SHP77 (cell line): ENCODE measurements at places on chromosomes 7 and 10.

GRCh38 chr7:56078196-56078595 is 14.1 kb downstream of the SUMF2 start:
- DNase-seq = no peak

DNA sequence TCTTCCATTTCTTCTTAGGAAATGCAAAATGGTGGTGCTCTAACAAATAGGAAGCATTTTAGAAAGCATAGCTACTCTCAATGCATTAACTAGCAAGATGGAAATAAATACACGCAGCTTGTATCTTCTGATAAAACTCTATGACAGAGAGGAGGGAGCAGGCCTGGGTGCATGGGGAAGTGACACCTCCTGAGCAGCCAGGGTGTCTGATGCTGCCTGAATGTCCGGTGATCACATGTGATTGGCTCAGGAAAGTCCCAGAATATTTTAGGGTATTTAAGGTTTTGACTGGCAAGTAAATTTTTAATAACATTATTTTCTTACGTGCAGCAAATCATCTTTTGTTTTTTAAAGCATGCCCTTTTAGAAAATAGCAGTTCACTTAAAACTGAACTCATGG is 261.0 kb upstream of the KLF6 start:
- no peak for DNase-seq

- no peak for DNase-seq
These were observed 559.7 kb downstream of the TCERG1L start for GRCh38 chr10:130751851-130752250.

GRCh38 chr10:101014966-101015581 is 15.5 kb downstream of the LZTS2 start:
- DNase-seq = no peak

GRCh38 chr7:90587766-90588165 is 8.4 kb upstream of the CDK14 start:
- DNase-seq = no peak

- DNase-seq = no peak
These were observed 5.7 kb upstream of the FAM241B start for GRCh38 chr10:69624245-69624786.

DNA sequence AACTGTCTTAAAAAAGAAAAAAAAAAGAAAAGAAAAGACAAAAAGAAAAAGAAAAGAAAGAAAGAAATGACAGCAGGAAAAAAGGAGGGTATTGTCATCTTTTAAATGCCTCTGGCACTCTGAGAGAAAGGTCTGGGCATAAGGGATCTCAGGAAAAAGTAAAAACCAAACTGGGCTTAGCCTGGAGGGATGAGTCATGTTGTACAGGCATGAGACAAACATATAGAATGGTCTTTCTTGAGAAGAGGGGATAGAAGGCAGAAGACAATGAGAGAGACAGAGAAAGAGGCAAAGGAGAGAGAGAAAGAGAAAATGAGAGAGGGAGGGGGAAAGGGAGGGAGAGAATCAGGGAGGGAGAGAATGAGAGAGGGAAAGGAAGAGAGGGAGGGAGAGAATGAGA is 32.3 kb upstream of the KCNMA1 start:
- DNase-seq = no peak

DNA sequence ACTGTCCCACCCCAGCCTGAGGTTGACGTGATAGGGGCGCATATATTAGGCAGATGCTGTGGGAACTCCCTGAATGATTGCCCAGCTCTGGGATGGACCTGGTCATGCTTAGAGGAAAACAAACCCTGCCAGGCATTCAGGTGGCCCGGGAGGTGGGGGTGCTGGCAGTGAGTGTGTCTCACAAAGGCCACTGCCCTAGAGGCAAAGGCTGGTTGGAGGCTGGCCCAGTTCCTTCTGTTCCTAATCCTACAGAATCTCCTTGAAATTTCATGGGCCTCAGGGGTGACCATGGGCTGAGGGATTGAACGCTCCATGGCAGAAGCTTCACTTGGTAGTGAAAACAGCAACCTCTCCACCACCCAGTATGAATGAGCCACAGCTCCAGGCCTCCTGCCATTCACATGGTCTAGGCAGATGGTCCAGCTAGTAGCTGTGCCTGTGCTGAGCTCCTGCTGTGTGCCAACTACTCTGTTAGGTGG is 25.6 kb downstream of the ADRA2A start:
- no peak for DNase-seq

- DNase-seq = no peak
These were observed 51.5 kb upstream of the GDF10 start for GRCh38 chr10:47248386-47249090.

DNA sequence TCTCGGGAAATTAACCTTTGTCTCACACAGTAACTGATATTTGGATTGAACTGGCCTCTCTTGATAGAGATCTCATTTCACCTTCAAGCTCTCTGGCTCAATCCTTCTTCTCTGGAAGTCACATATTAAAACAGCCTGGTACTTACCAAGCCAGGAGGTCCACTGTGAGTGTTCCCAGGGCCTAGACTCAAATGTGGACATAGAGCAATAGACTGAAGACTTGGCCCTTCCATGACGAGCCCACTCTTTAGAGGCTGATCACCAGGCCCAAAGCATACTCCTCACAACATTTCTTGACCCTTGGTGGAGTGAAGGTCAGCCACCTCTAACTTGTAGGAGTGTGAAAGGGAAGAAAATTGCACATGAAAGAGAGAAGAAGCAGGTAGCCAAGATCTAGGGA is 38.5 kb downstream of the COL1A2 start:
- DNase-seq = no peak

GRCh38 chr10:132498562-132499366 is 38.8 kb upstream of the INPP5A start:
- DNase-seq = no peak

GRCh38 chr7:152369518-152369917 is 66.3 kb downstream of the KMT2C start:
- DNase-seq = no peak

- no peak for DNase-seq
These were observed 20.4 kb downstream of the BCCIP start for GRCh38 chr10:125843603-125844329.
